Right renal pelvis (tissue), 4 donors: ENCODE measurements at places on chromosomes 2 and 18. TPM values are rescaled to one million over a fixed set of nuclear protein-coding genes. Genes with fewer than 3 reads are reported as not detected.

DNA sequence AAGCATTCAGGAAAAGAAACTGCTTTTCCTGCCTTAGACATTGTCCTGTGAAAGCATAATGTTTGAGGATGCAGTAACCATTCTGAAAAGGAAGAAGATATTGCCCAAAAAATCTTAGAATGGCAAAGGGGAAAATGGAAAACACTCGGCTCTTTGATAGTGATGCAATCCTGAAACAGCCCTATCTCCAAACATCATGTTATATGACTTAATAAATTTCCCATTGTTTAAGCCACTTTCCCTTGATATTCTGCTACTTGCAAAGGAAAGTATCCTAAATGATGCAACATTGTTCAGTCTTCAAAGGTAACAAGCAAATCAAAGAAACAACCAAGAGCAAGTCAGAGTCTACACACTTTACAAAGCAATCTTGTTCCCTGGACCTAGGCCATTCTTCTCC, 78.5 kb downstream of the EXOC6B start:
- DNase-seq, result no peak

TMEM17 gene
- polyA plus RNA-seq, result 6.3 TPM

DNA sequence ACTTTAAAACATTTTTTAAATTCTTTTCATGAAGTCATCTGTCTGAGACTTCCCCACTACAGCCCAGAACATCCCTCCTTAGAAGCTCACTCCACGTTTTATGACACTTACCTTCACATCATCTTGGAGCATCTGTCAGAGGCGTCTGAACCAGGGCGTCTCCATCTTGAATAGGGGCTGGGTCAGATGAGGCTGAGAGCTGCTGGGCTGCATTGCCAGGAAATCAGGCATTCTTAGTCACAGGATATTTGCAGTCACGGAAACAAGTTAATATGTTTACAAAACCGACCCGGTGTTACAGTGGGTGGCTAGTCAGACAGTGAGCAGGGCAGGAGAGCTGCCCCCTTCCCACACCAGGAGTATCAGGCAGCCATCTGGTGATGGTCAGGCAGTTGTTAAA, 456.5 kb downstream of the FBXO15 start:
- DNase-seq, result no peak

GRCh38 chr2:236375973-236376476, 111.8 kb upstream of the ASB18 start:
- DNase-seq, result no peak

POTEI gene
- polyA plus RNA-seq, result 0.04 TPM

DNA sequence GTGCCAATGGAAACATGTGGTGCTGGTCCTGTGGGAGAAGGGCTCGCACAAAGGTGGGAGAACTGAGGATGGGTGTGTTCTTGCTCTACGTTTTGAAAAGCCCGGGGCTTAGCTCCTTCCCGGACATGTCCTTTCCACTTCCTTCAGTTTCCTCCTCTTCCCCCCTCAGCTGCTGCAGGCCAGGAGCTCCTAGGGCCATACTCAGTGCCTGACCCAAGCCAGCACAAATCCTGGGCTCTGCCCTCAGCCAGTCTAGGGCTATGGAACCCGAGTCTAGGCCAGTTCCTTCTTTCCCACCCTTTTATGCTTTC, 1.4 kb upstream of the SIX2 start:
- no peak for DNase-seq

GRCh38 chr18:63098018-63098981, 221.3 kb downstream of the BCL2 start:
- no peak for DNase-seq

GRCh38 chr2:60299179-60299578, 254.3 kb downstream of the BCL11A start:
- no peak for DNase-seq

PLGLB1 gene
- 11.1 TPM for polyA plus RNA-seq

SGPP2 gene
- 19.0 TPM for polyA plus RNA-seq

LOXL3 gene
- polyA plus RNA-seq, result 9.2 TPM

WDR35 gene
- polyA plus RNA-seq, result 23.5 TPM

DNA sequence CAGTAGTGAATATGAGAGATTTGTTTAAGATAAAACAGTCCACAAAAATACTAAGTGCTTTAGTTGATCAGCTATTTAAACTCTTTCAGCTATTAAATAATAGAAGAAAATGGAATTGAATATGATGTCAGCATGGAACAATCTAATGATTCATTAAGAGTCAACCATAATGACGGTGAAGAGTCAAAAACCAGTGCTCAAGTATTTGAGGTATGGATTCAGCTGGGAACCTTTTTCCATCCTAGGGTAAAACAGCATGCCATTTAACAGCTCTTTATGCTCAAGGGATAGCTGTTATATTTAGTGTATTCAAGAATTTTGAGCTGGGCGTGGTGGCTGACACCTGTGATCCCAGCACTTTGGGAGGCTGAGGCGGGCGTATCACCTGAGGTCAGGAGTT, 29.7 kb downstream of the CARF start:
- DNase-seq, result no peak

ZNF521 gene
- 39.6 TPM for polyA plus RNA-seq
